Transverse colon (tissue), 4 donors: ENCODE measurements at places on chromosomes 12 and 14. TPM values are rescaled to one million over a fixed set of nuclear protein-coding genes. Genes with fewer than 3 reads are reported as not detected.

Gene TOMM20L
- total RNA-seq = not detected

Gene PIGH
- 29.7 TPM for total RNA-seq

Gene RIN3
- total RNA-seq = 17.9 TPM

Gene GPR162
- total RNA-seq = not detected

Gene LHX5
- total RNA-seq = not detected

Gene OAS2
- 5.1 TPM for total RNA-seq

Gene TEAD4
- 29.7 TPM for total RNA-seq

Gene GMFB
- 56.1 TPM for total RNA-seq

Gene KRT83
- total RNA-seq = not detected

Gene HOXC11
- not detected for total RNA-seq

Gene B4GALNT1
- total RNA-seq = 0.68 TPM

Gene NGB
- total RNA-seq = 1.4 TPM

Gene IAPP
- not detected for total RNA-seq

Gene IL25
- total RNA-seq = not detected
